CD14-positive monocyte (primary cell): ENCODE measurements at places on chromosomes 13 and 19.

- peak; percentile 53 for DNase-seq
Observed at GRCh38 chr19:38674388-38675171, 27.1 kb downstream of the ACTN4 start.

DNA sequence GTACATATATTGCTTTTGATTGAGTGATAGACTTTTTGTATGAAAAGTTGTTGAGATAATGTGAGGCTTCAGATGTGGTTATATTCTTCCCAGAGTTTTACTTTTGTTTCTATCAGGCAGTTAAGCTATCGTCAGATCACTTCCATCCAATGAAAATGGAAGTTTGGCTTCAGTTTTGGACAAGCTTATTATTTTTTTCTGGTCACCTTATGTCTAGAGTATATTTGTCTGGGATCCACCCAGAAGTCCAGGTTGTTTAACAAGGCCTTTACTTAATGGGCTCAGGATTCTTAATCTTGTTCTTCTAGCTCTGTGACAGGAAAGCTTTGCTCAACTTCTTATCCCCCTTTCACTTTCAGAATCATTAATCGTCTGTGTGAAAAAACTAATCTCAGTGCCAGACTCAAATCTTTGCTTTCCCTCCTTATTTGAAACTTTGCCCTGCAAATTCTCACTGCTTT lies 150.9 kb downstream of the PDS5B start:
- DNase-seq = no peak

- no peak for DNase-seq
Observed at GRCh38 chr13:112320303-112320702, 55.9 kb upstream of the SPACA7 start.

GRCh38 chr19:2733930-2734588 lies 5.8 kb downstream of the SLC39A3 start:
- DNase-seq = no peak

- no peak for DNase-seq
Observed at GRCh38 chr13:23673867-23674605, 103.8 kb downstream of the TNFRSF19 start.

GRCh38 chr19:41702171-41702651 lies 6.2 kb upstream of the CEACAM5 start:
- no peak for DNase-seq

GRCh38 chr13:55467476-55467875 lies 1673.2 kb upstream of the PRR20A start:
- DNase-seq = no peak

GRCh38 chr13:98495627-98496478 lies 81.1 kb downstream of the STK24 start:
- DNase-seq = peak; percentile 32

DNA sequence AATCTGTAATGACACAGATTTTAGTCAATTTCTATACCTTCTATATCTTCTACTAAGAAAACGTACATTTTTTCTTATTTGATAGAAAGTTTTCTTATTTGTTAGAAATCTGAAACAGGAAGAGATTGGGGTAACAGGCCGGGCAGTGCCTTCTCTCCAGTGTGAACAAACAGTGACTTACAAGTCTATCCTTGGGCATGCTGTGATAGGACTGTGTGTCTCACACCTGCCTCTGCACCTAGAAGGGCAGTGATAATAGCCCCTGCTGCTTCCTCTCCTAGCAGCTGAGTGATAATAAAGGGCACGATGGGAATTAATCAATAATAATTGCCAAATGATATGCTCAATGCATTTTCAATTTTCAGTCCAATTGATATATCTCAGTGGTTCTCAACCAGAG lies 1.4 kb downstream of the TMEM272 start:
- no peak for DNase-seq

DNA sequence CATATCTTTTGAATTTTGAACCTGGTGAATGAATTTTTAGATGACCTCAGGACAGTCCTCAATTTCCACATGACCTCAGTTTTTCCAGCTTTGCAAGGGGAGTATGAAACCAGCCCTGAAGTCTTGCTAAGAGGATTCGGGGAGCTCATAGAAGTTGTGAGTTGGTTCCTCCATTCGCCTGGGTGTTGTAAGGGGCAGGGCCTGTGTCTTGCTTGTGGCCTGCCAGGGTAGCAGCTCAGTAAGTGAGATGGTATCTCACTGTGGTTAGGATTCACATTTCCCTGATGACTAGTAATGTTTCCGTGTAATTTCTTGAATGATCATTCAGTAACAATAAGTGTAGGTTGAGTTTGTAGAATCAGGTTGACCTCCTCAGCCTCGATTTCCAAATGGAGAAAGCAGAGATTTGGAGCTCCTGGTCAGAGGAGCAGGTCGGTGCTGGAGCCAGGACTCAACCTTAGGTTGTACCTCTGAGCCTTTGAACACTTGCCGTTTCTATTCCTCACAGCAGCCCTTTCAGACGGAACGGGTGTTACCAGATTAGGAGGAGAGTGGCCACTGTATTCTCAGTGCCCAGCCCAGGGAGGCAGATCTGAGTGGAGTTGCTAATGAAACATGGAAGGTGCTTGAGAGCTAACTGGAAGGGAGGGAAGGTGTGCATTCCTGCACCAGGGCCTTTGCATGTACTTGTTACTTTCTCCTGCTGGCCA lies 14.6 kb downstream of the NACC1 start:
- no peak for DNase-seq

DNA sequence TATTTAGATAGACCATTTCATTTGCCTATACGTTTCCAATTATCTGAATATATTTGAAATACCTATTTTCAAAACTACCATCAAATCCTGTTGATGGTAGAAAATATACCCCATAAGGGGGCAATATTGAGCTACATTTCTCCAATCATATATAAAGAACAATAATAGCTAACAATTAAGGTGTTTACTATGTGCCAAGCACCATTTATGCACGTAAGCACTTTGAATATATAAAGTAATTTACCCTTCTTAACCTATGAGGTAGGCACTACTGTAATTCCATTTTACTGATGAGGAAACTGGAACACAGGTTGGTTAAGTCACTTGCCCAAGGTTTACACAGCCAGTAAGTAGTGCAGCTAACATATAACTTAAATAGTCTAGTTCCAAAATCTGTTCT lies 79.2 kb downstream of the UBL3 start:
- DNase-seq = peak; percentile 10

DNA sequence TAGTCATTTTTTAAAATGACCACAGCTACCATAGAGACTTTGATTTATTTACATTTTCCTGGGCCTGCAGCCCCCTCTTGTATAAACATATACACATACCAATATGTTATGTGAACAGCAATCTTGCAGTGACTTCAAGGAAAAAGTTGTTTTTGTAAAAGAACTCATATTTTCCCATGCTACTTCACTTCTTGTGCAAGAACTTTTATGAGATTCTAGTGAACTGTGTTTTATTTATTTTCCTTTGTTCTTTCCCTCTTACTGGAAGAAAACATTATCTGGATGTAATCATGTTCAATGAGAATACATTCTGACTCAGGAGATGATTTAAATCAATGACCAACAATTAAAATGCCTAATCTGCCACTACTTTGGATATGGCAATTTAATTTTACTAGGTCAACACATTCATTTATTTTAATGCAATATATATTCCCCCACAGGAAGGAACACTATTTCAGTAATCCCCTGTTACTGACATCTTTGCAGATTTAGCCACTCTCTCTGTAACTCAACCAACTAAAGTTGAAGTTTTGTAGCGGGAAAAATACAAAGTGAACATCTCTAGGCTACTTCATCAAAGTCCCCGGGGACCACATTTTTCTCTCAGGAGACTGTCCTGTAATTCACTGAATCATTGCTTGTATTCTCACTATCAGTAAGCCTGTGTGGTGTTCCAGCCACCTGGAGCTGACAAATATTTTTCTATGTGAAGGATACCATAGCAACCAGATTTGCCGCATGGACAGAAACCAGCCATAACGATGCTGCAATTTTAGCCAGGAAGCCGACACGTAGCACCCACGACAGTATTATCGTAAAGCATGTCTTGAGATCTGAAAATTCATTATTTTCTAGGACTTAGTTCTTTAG lies 90.5 kb downstream of the STARD13 start:
- DNase-seq = no peak

DNA sequence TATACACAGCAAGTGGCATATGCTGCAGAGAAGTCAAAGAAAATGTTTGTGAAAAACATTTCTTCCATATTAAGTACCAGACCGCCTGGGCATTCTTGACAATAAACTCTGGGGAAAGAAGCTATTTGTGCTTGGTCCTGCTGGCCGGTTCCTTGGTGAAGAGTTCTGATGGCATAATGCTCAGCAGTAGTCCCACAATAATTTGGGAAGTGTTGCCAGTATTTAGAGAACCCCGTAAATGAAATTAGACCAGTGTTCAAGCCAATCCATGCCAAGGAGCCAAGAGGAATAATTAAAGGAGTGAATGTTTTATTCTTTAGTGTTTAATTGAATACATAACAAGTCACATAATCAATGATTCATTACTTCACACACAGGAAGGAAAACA lies 6.3 kb downstream of the KCTD12 start:
- no peak for DNase-seq

DNA sequence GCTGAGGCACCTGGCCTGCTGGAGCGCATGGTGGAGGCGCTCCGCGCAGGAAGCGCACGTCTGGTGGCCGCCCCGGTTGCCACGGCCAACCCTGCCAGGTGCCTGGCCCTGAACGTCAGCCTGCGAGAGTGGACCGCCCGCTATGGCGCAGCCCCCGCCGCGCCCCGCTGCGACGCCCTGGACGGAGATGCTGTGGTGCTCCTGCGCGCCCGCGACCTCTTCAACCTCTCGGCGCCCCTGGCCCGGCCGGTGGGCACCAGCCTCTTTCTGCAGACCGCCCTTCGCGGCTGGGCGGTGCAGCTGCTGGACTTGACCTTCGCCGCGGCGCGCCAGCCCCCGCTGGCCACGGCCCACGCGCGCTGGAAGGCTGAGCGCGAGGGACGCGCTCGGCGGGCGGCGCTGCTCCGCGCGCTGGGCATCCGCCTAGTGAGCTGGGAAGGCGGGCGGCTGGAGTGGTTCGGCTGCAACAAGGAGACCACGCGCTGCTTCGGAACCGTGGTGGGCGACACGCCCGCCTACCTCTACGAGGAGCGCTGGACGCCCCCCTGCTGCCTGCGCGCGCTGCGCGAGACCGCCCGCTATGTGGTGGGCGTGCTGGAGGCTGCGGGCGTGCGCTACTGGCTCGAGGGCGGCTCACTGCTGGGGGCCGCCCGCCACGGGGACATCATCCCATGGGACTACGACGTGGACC lies 9.7 kb upstream of the STRN4 start:
- no peak for DNase-seq

DNA sequence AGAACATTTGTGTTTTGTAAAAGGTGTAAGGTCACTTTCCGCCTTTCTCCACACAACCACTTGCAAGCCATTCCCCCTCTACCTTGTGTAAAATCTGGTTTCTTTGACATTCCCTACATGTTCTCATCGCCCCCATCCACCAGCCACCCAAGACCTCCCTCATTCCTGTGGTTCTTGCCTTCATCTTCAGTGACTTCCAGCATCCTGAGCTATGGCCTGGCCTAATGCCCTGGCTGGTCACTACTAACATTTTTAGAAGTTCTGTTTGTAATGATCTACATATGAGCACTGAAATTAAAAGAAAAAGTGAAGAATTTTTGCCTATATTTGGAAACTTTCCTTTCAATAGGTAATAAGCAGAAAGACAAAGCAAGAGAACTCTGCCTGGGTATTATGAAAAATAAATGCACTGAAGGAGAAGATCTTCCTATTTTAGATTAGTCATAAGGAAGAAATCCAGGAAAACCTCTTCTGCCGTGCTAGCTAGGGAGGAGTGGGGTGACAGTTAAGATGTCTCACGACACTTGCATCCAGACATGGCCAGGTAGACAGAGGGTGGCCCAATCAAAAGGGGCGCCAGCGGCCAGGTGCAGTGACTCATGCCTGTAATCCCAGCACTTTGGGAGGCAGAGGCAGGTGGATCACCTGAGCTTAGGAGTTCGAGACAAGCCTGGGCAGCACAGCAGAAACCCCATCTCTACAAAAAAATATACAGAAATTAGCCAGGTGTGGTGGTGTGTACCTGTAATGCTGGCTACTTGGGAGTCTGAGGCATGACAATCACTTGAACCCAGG lies 28.1 kb upstream of the MPHOSPH8 start:
- no peak for DNase-seq

DNA sequence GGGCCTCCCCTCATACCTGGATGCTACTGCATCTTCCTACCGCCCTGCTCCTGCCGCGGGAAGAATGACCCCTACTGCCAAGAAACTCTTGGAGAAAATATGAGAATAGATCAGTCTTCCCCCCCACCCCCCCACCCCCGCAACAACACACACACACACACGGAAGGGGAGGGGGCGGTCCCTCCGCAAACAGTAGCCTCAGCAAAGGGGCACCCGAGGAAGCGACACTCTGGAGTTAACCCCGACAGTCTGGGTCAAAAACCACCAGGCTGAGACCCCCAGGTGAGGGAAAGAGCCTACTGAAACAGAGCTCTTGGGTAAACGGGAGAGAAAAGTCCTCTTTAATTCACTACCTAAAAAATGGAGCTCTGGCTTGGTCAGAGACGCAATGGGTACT lies 1.2 kb downstream of the MED26 start:
- DNase-seq = no peak

GRCh38 chr19:49890349-49891311 lies 6.1 kb downstream of the IL4I1 start:
- DNase-seq = no peak

DNA sequence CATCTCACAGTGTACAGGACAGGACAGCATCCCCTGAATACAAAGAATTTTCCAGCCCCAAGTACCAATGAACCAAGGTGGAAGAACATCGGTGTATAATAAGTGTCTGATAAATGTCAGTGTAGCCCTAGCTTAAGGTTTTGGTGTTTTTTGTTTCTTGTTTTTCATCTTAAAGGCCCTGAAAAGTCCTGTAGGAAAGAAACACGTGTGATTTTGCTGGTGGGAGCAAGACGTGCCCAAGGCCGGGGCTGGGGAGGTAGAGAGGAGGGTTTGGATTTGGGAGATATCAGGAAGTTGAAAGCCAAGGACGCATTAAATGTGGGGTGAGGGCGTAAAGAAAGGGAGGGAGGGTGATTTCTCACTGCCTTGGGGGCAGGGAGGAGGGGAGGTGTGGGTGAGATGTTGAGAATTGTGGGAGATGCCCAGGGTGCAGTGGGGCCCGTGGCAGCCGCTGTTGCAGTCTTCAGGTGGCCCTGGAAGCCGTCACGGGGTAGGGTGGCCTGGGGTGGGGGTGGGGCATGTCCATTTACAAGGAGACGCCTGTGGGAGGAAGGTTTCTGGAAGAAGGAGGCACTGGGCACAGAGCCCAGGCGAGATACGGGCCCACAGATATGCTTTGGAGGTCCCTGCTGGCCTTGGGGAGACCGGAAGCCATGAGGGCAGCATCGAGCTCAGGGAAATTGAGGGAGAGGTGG lies 6.7 kb downstream of the CAMSAP3 start:
- no peak for DNase-seq

- DNase-seq = no peak
Observed at GRCh38 chr13:27293873-27294515, 23.4 kb downstream of the RASL11A start.

- no peak for DNase-seq
Observed at GRCh38 chr13:84029396-84029795, 147.1 kb upstream of the SLITRK1 start.

- no peak for DNase-seq
Observed at GRCh38 chr13:37923236-37923635, 53.7 kb upstream of the TRPC4 start.
